ENCODE measurements at places on chromosomes 1 and 21. TPM values are rescaled to one million over a fixed set of nuclear protein-coding genes. Genes with fewer than 3 reads are reported as not detected.
A peak's percentile ranks its signal among the peaks of the same experiment; 100 is the strongest.

DNA sequence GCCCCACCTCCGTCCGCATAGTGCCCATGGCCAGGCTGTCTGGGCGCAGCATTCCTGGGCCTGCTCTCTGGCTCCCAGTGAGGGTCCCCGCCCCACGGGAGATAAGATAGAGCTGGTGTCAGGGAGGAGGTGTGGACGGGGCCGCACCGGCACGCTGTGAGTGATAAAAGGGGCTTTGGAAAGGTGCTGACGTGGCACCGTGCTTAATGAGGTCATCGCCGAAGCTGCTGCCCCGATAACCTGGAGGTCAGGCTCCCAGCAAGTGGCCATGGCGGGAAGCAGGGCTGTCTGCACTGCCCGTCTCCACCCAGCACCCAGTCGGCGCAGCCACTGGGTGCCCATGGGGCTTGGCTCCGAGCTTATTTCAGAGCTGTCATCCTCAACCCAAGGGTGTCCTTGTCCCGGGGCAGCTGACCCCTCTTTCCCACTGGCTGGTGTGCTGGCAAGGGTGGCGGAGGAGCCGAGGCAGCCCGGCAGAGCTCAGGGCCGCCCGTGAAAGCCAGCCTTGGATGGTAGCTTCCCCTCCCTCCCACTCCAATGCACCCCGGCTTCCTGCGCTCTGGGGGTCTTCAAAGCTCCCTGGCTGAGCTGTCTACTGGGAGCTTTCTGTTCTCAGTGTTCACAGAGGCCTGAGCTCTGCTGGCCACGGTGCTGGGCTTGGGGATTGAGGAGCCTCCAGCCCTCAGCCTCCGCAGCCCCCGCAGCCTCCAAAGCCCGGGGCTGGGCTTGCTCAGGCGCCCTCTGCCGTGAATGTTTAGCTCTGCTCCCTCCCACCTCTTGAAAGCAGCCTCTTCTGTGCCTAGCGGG is 105.1 kb upstream of the ARHGEF16 start:
- no peak overlapping the region for H3K27ac ChIP-seq
- no peak overlapping the region for H3K4me3 ChIP-seq
- no peaks in the 10 kb centered on the region for H3K4me1 ChIP-seq

Gene REG4
- 9.9 TPM for total RNA-seq

DNA sequence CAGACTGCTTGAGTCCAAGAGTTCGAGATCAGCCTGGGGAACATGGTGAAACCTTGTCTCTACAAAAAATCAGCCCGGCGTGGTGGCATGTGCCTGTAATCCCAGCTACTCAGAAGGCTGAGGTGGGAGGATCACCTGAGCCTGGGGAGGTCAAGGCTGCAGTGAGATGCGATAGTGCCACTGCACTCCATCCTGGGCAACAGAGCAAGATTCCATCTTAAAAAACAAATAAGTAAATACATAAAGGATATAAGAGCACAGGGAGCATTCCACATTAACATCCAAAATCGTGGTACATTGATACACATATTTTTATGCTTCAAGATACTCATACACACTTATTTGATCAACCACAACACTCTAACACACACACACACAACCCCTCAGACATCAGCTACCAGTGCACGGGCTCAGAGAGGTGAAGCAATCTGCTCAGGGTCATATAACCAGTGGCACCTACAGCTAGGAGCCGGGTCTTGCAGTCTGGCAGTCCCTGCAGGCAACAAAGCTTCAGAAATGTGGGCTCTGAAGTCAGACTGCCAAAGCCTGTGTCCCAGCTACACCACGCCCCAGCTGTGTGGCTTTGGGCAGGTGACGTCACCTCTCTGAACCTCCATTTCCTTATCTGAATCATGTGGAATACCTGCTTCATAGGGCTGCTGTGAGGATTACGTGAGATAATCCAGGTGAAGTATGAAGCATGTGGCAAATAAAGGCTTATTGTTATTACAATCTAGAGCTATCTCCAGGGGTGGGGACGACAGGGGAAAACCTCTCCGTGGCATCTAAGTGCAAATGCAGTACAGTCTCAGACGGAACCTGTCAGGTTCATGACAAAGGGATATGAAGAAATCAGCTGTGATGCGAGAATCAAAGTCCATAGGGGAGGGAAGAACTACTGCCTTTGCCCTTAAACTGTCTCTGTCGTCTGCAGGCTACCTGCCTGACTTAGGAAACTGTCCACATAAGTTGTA is 4.8 kb upstream of the CRYBG2 start:
- peak overlapping the region; percentile 60 for H3K4me3 ChIP-seq
- H3K4me1 ChIP-seq, result peaks cover 35% of the 10 kb centered on the region
- peaks cover 15% of the 10 kb centered on the region for H3K27me3 ChIP-seq
- no peaks in the 10 kb centered on the region for H3K36me3 ChIP-seq
- DNase-seq, result peak; percentile 88

GRCh38 chr1:215730600-215730999 is 163.5 kb downstream of the KCTD3 start:
- H3K4me1 ChIP-seq, result no peaks in the 10 kb centered on the region
- no peak overlapping the region for H3K4me3 ChIP-seq
- no peaks in the 10 kb centered on the region for H3K36me3 ChIP-seq

- H3K27me3 ChIP-seq, result peaks cover 35% of the 10 kb centered on the region
- no peak overlapping the region for H3K27ac ChIP-seq
- H3K36me3 ChIP-seq, result no peaks in the 10 kb centered on the region
- no peak for DNase-seq
- H3K4me3 ChIP-seq, result no peak overlapping the region
These were observed 184.7 kb downstream of the ETS2 start for GRCh38 chr21:38990424-38990794.

DNA sequence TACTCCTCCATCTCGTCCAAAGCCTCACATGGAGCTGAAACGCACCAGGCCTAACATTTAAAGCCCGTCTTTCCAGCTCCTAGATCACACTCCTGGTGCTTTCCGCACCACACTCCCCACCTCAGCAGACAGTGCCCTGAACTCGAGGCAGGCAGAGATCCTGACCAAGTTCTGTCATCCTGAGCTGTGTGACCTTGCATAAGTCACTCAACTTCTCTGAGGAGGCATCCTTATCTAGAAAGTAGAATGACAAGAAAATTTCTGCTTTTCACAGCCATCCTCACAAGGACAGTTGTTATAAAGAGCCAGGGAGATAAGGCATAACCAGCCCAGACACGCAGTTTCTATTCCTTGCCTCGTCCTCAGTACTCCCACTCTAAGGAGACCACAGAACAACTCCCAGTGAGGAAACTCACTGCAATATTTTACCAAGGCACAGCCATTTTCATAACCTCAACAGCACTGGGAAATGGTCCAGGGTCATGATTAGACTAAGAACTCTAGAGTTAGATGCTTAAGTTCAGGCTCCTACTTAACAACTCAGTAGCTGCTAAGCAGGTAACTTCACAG is 3.1 kb downstream of the LRP8 start:
- H3K36me3 ChIP-seq, result peaks cover 57% of the 10 kb centered on the region
- H3K27ac ChIP-seq, result peak overlapping the region; percentile 95
- H3K4me3 ChIP-seq, result peak overlapping the region; percentile 97
- peaks cover 19% of the 10 kb centered on the region for H3K4me1 ChIP-seq

DNA sequence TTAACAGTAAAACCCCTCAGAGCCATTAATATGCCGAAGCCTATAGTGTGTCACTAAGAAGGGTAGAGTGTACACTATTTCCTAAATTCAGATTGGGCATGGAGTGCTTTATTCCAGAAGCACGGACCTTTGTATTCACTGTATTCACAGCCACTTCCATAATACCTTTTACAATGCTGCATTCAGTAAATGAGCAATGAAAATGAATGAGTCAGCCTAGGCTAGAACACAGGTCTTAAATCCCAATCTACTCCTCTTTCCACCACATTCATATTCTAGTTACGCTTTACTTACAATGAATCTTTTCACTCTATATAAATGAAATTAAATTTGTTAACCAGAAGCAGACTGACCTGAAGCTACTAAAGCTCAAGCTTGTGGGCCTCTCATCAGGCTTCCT is 13.0 kb upstream of the GORAB start:
- H3K36me3 ChIP-seq, result no peaks in the 10 kb centered on the region
- H3K27ac ChIP-seq, result no peak overlapping the region
- H3K27me3 ChIP-seq, result peaks cover 26% of the 10 kb centered on the region
- H3K4me3 ChIP-seq, result no peak overlapping the region

DNA sequence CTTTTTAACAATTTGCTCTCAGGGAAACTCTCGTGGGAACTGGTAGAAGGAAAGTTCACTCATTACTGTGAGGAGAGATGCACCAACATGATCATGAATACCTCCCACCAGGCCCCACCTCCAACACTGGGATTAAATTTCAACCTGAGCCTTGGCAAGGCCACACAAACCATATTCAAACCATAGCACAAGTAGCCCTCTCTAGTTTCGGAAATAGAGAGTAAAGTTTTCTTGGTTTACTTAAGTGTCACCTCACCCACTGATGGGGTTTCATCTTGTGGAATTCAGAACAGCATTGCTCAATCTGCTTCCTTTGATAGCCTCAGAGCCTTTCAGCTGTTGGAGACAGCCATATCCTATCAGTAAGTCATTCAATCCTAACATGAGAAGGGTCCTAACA is 25.5 kb upstream of the CCSAP start:
- H3K27ac ChIP-seq, result no peak overlapping the region
- H3K36me3 ChIP-seq, result no peaks in the 10 kb centered on the region
- DNase-seq, result no peak
- peaks cover 14% of the 10 kb centered on the region for H3K27me3 ChIP-seq
- no peak overlapping the region for H3K4me3 ChIP-seq

DNA sequence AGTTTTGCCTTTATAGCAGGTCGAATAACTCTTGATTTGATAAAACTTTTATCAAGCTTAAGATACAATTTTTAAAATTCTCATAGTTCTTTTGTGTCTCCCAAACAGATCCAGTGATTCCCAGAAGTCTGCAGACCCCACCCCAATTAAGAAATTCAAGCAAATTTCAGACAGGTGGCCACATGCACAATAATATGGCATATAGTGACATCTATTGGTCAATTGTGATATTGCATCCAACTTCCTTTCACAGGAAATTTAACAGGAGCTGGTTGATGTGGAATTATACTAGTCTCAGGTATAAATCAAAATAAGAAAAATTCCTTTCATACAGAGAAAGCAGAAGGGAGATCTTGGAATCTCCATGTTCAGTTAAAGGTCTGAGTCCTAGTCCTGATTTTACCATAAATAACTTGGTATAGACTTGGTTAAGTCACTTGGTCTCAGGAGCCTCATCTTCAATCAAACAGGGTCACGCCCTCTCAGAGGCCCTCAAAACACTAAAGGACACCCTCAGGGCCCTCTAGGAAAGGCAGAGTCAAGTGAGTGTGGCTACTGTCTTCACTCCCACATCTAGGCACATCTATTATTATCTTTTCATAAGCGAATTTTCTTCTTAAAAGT is 24.1 kb downstream of the PIGM start:
- H3K4me1 ChIP-seq, result no peaks in the 10 kb centered on the region
- H3K4me3 ChIP-seq, result no peak overlapping the region
- DNase-seq, result no peak
- no peaks in the 10 kb centered on the region for H3K36me3 ChIP-seq
- H3K27ac ChIP-seq, result no peak overlapping the region
